Amniotic stem cell (primary cell): ENCODE measurements at places on chromosomes 6 and 20.

DNA sequence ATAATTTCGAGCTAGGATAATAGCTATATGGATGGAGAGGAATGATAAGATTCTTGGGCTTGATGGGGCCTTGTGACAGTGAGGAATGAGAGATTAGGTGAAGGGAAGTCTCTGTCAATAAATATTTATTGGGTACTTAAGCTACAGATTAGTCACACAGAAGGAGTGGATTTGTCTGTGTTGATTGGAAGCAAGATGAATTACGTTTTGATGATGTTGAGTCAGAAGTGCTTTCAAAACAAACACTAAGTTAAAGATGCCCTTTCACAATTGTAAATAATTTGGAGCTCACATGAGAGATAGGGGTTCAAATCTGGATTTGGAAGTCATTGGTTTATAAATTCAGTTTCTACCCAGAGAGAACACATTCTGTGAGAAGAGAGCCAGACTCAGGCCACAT lies 834.2 kb downstream of the KIF16B start:
- no peak for DNase-seq

- DNase-seq, result no peak
These were observed 1189.4 kb upstream of the EYS start for GRCh38 chr6:66896415-66896814.

DNA sequence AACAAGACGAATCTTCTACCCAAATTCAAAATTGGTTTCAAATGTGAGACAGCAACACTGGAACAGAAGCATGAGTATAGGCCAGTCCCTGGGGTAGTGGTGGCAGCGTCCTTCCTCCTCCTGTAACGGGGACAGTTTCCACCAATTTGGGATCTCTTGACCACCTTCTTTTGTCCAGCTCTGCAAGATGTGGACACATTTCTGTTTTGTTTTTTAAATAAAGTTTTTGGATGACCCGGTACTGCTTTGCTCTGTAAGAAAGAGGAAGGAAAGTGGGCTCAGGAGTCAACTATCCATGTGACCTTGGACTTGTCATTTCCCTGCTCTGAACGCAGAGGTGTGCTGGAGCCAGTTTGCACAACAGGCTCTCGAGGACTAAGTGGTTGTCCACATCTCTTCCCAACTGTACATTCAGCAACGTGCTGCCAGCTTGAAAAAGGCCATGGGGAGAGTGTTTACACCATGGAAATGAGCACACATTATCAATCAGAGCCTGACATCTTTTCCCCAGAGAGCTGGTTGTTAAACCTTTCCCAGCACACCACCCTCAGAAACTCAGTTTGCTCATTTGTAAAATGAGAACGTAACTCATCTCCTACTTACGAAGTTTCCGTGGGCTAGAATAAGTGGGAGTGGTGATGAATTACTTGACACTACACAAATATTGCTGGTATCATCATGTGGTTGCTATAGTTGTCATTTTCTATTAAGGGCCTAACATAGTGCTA lies 66.5 kb downstream of the ADTRP start:
- no peak for DNase-seq

DNA sequence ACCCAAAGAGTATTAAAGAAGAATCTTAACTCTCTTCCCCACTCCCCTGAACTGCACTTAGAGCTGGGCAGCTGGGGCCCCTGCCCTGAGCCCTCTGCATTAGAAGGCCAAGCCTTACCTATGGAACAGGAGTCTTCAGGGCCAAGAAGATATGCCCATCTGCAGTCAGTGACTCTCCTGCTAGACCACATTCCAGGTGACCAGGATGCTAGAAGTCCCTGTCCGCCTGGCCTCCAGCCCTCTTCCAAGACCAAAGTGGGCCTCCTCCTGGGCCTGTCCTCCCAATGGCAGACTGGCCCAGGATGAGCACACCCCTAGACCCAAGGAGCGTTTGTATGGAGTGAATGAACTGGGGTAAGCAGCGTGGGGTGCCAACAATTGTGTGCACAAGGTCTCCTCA lies 259.1 kb downstream of the LY86 start:
- no peak for DNase-seq

- DNase-seq, result no peak
These were observed 69.4 kb upstream of the CLDN20 start for GRCh38 chr6:155194399-155194798.

DNA sequence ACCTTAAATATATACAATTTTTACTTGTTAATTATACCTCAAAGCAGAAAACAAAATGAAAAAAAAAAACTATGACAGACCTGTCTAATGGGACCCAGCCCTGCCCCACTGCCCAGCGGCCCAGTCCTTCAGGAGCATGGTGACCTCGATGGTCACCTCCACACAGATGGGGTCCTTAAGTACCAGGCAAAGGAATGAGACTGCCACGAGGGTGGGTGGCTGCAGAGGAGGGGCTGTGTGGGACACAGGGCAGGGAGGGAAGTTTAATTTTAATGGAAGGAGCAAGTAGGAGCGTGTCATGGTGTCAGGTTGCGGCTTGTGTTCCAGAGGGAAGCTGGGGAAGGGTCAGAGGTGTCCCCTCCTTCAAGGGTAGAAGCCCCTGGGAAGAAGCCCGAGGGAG lies 28.6 kb downstream of the GABRR2 start:
- no peak for DNase-seq

DNA sequence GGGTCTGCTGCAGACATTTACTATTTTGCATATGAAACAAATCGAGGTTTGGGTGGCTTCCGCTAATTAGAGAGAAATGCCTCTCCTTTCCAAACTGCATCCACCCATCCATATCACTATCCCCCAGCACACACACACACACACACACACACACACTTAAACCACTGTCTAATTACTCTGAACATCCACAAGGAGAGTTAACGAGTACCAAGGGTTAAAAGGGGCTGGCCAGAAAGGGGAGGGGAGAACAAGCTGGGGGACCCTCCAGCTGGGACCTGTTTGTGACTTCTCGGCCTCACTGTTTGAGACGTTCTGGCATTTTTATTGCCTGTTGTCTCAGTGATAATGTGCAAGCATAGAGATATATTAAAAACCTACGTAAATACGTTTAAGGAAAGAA lies 261.2 kb downstream of the FOXC1 start:
- no peak for DNase-seq
